GDM1 (cell line): ENCODE measurements at places on chromosomes 5 and 9.

DNA sequence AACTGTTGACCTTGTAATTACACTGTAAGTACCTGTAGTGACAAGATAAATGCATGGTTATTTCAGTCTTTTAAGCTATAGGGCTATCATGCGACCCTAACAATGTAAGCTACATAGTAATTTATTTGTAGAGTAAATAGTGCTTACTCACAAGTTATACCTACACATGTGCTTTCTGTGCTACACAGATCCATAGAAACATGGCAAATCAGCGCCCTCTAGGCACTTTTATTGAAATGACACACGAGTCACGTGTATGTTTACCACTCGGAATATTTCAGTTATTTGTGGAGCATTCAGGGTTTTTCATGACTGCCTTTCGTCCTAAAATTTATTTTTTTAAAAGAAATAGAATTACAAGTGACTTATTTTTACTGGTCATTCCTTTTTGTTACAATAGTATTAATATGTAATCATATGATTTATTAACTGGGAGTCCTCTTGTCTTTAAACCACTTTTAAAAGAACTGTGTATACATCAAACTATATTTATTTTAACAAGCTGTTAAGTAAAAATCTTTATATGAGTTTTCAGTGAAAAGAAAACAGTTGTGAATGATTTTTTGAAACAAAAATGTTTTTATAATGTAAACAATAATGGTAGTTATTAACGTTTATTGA, 1242.3 kb upstream of the WWC1 start:
- DNase-seq = peak; percentile 10

GRCh38 chr5:72106817-72107130, 501 bp upstream of the MAP1B start:
- DNase-seq = no peak

DNA sequence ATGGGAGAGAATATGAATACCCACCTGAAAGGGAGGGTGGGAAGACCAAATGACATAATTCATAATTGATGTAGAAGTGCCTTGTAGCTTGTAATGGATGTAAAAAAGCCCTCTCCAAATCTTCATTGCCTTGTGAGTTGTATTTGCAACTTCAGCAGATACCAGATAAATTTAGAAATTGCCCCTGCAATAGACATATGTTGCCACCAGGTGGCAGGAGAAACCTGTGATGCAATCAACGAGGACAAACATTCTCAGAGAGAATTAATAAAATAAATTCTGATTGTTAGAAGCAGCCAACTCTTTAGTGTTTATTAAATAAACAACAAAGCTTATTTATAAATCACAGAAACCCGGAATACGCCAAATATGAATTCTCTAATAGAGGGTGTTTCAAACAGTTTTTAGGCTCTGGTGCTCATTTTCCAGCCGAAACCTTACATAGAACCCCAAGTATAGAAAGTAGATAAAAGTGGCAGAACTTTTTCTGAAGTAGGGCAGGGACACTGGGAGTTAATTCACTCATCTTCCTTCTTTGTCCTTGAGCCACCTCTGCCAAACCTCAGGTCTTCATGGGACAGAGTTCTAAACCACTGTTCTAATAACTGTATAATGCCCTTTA, 147.8 kb downstream of the TMEM38B start:
- DNase-seq = no peak

GRCh38 chr9:73210886-73211666, 59.4 kb downstream of the ANXA1 start:
- no peak for DNase-seq

DNA sequence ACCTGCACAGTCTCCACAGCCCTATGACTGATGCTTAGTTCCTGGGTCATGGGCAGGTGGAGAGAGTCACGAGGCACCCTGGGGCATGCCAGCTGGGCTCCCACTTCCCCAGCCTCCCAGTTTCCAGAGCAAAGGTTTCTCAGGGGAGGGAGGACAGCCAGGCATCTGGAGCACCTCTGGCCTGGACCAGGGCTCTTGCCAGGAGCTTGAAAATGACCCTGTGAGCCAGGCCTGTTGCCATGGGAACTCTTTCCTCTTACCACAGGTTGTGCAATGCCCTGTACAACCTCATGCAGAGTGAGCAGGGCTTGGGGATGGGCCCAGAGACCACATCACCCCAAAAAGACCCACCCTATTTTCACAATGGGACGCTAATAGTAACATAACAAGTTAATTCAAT, 113.1 kb downstream of the PSD2 start:
- DNase-seq = no peak

- DNase-seq = no peak
These were observed 76.9 kb downstream of the ST8SIA4 start for GRCh38 chr5:100826133-100826532.

- no peak for DNase-seq
These were observed 98.0 kb downstream of the PLPPR1 start for GRCh38 chr9:101126556-101126955.

GRCh38 chr9:113536483-113537228, 73.1 kb downstream of the RGS3 start:
- no peak for DNase-seq

DNA sequence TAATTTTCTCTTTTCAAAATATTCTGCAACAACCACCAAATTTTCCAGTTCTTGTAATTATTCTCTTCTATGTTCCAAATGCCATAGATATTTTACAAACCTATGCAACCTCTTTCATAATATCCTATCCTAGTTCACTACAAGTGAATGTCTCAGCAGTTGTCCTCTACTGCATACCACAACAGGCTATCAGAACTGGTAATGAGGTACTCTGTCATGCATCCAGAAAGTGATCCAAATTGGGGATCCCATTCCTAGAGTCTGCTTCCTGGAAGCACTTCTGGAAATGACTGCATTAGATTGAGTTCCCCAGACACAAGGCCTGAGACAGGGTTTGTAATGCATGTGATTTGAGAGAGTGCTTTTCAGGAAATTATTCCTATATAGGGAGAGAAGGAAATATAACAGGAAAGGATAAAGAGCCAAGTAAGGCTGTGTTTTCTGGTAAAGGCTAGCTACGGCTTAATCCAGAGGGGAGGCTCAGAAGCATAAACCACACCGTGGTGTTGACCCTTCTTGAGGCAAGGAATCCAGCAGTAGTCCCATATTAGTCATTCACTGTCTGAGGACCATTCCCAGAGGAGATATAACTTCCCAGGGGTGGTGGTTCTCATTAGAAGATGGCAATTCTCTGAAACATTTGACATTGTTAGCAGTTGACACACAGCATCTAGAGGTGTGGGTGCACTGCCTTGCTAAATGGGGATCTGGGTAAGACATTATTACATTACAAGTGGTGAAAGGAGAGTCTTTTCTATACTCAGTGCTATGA, 80.3 kb upstream of the FST start:
- no peak for DNase-seq

- DNase-seq = no peak
These were observed 26.9 kb downstream of the RAI14 start for GRCh38 chr5:34682926-34683623.

- no peak for DNase-seq
These were observed 4.8 kb downstream of the NR6A1 start for GRCh38 chr9:124766326-124766725.

GRCh38 chr5:99169309-99169708, 240.5 kb upstream of the CHD1 start:
- DNase-seq = no peak

DNA sequence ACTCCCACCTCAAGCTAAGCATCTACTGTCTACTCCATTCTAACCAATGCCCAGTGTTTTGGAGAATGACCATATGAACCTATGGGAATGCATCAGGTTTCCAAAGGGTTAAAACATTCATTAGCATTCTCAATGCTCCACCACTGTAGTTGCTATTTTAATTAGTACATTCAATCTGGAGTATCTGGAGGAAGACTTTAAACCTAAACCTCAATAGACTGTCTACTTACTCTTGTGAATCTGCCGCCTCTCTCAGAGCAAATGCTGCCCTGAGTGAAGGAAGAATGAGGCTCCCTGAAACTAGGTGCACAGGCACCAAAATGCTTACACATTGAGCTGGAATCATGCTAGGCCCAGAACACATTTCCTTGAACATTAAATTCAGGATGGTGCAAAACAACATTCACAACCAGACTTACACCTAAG, 2.0 kb downstream of the ENC1 start:
- no peak for DNase-seq

DNA sequence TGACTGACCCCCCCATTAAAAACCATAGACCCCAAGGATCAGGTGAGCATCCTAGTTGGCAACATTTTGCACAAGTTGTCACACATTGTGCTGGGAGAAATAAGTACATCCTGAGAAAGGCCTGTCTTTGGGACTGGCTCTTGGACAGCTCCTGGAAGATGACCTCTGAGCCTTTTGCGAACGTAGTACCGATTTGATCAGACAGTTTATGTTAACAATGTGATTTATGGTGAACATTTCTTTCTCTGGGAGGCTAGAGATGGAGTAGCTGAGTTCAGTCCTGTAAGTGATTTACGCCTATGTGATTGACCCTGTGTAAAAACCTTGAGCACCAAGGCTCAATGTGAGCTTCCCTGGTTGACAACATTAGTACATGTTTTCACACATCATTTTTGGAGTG, 41.7 kb downstream of the LOX start:
- DNase-seq = no peak

GRCh38 chr5:168064457-168064856, 227.0 kb upstream of the WWC1 start:
- no peak for DNase-seq

GRCh38 chr9:127866535-127866934, 10.9 kb downstream of the AK1 start:
- DNase-seq = no peak

GRCh38 chr9:135533674-135534073, 12.3 kb upstream of the OBP2A start:
- DNase-seq = no peak

DNA sequence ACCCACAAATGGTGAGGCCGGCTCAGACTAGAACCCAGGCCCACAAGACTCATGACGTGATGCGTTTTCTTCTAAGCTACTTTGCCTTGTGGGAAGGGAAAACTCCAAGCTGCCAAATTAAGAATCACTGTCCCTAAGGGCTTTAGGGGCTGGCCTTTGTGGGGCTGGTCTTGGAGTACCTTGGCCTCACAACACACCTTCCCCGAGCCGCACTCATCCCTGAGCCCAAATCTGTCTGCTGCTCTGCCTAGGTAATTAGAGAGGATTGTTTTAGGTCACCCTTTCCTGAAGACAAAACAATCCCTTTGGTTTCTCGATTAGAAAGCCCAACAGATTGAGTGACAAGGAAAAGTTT, 137.3 kb downstream of the SEMA6A start:
- no peak for DNase-seq

GRCh38 chr9:91296354-91296753, 65.4 kb downstream of the AUH start:
- DNase-seq = no peak

DNA sequence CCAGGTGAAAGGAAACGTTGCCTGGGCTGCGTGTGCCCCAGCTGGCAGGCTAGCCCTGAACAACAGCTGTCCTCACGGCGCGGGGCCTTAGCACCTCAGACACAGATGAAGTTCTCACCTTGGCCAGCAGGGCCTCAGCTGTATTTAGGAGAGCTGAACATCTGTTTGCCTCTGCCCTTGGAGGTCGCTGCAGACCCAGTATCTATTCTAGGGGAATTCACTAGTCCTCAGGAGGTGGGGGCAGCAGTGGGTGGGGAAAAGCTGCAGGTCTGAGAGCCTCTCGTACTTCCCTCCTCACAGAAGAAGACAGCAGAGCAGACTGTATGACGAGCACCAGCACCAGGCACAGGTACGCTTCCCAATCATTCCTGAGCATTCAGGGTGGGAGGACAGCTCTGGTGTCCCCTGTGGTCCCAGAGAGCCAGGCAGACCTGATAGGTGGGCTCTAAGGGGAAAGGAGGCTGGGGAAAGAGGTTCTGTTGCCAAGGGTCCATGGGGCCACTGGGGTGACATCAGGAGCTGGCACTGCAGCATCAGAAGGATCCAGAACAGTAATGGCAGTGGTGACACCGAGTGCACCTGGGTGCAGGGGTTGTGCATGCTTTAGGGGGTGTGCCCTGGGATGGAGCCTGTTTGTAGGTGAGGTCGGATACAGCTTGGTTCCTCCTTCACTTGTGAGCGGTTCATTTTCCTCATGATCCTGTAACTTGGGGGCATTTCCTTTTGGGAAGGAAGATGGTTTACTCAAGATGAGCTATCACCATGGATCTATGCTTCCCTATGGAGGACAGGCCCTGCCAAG, 13.8 kb downstream of the CD74 start:
- no peak for DNase-seq

DNA sequence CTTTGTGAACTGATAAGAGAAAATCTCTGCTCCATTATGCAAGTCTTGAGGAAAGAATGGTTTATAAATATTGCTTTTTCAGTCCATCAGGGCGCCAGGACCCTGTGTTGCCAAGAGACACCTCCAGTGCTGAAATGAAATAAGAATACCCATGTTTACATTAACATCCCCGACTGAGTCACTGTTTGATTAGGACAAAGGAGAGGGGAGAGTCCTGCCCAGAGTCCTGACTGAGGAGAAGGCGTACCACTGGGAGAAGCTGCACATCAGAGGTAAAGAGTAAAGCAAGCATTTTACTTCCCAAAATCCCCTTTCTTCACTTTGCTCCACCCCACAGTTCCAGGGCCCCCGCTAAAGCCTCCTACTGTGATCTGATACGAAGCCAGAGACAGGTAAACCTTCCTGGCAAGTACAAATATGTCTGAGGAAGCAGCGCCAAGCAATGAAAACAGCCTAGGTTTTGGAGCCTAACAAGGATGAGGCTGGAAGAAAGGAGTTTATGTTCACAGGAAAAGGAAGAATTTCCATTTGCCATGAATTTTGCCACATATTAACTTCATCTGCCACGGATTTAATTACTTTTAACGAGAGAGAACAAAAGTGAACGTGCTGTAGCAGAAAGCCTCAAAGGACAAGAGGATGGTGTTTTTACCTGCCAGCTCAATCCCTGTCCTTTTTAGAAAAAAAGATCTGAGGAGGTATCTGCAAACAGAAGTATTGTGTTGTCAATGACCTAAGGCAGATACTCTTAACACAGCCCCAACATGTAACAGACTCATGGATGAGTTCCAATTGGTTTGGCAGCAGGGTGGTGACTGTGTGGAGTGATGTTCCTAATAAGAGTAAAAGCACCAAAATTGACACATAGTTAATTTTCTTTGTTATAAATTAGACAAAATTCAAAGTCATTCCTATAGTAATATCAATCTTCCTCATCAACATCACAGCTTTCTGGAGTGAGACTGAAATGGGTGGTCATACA, 209.4 kb upstream of the TLE4 start:
- DNase-seq = no peak

GRCh38 chr5:168227973-168228615, 63.4 kb upstream of the WWC1 start:
- DNase-seq = no peak
